ENCODE measurements at places on chromosomes 7 and 10.

GRCh38 chr10:1141701-1142100 is 85.5 kb downstream of the WDR37 start:
- DNase-seq: no peak

DNA sequence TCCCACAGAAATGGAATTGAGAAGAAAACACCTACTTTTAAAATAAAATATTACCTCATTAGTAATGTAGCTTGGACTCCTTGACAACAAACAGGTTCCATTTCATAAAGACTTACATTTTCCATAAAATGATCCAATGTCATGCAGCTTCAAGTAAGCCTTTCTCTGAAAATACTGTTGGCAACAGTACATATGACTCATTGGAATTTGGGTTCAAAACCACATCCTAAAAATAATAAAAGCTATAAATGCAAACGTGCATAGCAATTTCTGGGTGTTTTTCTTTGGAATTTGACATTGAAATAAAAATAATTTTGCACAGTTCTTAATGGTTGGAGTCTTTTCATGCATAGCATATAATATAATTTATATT is 47.9 kb downstream of the FHIP2A start:
- DNase-seq: no peak

- no peak for DNase-seq
These were observed 169.3 kb downstream of the LCOR start for GRCh38 chr10:97001183-97001991.

DNA sequence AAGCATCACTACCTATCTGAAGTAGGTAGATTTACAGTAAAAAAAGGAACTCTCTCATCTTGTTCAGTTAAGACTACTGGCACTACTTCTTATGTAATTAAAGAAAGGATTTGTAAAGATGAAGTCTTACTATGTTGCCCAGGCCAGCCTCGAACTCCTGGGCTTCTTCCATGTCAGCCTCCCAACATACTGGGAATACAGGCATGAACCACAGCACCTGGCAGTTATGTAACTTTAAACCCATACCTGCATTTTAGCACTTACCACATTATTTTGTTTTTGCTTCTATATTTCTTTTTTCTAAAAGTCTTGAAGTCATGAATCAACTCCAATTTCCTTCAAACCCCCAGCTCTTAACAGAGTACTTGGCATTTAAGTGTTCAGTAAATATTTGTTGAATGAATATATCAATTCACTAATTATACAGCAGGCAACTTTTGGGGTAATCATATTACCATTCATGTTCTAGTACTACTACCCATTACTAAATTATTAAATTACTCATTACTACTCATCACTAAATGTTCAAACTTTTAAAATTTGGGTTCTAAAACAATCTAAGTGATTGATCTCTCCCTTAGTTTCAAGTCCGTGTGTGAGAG is 31.6 kb upstream of the CCDC71L start:
- DNase-seq: no peak

DNA sequence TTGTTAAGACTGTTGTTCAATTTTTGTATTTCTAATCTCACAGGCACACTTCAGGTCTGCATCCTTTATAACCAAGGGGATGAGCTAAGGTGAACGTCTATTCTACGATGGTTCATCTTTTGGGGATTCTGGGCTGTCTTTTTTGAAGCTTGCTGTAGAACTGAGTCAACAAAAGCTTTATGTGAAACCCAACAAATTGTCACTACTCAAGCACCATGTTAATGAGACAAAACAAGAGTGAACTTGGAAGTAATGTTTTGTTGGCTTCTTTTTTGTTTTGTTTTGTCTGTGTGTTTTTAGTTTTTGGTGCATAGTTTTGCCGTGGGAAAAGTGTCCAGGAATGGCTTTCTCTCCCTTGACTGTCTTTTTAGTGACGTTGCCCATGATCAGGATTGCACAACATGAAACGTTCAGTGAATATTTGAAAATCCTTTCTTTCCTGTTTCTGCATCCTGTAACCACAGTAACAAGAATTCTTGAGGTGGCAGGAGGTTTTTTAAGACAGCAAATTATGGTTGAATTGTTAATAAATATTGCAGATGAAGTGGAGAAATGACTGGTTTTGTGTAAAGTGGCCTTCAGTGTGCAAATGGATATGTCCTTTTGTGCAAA is 65.6 kb downstream of the WIPF3 start:
- DNase-seq: no peak

DNA sequence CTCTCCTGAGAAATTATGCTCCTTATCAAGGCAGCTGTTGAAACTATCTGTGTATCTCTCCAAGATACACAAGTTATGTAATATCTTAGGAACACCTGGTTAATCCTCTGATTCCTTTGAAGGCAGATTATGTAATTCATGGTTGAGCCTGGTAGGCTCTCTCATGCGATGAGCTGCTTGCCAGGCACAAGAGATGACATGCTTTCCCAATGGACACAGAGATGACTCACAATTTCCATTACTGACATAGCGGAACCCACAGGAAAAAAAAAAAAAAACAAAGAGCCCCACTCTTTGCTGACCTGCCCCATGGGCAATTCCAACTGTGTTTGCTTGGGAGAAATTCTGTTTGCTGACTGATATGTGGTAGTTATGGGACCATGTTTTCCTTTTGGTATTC is 736.4 kb upstream of the PHF14 start:
- no peak for DNase-seq

GRCh38 chr10:132713421-132714095 is 72.4 kb downstream of the NKX6-2 start:
- DNase-seq: no peak

GRCh38 chr7:136064627-136065237 is 87.6 kb upstream of the MTPN start:
- no peak for DNase-seq

- no peak for DNase-seq
These were observed 6.6 kb downstream of the YWHAG start for GRCh38 chr7:76352193-76352592.

DNA sequence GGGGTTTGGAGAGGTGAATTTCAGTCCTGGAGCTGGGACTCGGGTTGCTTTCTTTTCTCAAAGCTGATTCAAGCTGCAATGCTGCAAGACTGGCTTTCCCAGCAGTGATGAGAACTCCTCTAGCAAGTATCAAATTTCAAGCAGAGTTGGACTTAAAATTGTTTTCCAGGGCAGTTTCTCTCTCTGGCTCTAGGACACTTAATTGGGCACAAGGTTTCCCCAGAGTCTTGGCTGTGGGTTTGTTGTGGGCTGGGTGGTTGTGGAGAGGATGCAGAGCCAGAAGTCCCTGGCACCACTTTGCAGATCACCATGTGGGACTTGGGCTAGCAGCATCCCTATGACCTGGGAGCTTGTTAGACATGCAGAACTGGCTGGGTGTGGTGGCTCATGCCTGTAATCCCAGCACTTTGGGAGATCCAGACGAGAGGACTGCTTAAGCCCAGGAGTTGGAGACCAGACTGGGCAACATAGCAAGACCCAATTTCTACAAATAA is 16.8 kb downstream of the AKR1B15 start:
- DNase-seq: no peak

Measured in stimulated activated CD4-positive, alpha-beta T cell treated with anti-CD3 and anti-CD28 coated beads, Interleukin-15, amount 100 ng/mL, for 24 hours (primary cell).